Eye (tissue), 1 donor: ENCODE measurements at places on chromosomes 11 and 22.

DNA sequence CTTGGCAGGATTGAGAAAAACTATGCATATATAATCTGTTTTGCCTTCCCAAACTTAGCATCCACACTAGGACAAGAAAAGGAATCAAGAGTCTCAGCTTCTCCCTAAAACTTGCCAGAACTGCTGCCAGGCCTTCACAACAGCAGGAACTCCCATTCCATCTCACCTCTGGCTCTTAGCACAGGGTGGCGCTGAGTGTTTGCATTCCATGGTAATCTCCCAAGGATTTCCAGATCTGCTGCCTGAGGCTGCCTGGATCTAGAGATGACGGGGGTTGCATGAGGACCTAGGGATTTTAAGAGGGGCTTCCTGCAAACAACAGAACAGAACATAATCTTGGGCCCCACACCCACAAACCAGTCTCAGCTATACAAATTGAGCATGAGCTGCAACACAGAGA is 87.1 kb upstream of the OPCML start:
- no peak for DNase-seq

DNA sequence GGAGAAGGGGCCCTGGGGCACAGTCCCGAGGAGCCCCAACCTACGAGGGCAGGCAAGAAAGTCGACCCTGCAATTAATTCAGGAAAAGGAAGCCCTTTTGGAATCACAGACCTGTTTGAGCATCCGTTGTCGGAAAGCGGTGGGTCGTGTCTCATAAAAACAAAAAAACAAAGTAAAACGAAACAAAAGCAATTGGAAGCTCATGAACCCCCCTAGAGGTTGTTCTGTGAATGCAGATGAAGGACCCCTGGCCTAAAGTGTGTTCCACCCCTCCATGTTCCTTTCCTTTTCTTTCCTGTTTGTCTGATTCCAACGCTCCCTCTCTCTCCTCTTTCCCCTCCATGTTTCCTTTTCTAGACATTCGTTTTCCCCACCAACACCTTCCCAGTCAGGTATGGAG is 203.7 kb downstream of the GRIK4 start:
- DNase-seq = peak; percentile 36

DNA sequence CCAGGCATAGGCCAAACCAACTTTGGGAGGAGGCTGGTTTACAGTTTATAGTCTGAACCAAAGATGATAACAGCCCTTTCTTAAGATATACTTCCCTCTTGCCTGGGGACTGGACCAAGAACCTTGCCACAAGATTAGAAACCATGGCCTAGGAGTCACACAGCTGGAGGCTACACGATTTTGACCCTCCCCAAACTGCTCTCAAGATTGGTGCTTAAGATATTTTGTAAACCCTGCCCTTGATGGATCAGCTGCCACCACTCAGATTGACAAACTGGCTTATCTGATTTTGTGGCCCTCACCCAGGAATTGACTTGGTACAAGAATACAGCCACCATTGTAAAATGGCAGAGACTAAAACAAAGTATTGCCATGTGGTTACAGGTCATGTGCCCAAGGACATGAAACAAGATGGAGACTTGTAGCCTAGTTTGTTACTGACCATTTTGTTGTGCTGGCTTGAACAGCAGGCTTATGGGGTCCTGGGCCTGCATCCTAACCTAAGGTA is 17.4 kb upstream of the EI24 start:
- DNase-seq = no peak

DNA sequence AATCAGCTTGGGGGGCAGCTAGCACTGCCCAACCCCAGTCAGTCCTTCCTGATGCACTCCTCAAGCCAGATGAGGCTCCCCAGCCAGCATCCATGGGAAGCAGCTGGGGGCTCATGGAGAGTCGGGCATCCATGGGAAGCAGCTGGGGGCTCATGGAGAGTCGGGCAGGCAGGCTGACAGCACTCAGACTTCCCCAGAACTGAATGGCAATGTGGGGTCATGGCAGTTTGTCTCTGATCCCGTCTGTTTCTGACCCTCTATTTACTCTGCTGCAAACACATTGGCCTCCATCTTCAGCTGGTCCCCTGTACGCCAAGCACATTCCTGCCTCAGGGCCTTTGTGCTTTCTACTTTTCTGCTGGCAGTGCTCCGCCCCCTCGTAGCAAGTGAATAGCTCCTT is 314.8 kb downstream of the NTM start:
- no peak for DNase-seq

GRCh38 chr11:61280883-61281580 is 14.1 kb downstream of the VWCE start:
- no peak for DNase-seq

DNA sequence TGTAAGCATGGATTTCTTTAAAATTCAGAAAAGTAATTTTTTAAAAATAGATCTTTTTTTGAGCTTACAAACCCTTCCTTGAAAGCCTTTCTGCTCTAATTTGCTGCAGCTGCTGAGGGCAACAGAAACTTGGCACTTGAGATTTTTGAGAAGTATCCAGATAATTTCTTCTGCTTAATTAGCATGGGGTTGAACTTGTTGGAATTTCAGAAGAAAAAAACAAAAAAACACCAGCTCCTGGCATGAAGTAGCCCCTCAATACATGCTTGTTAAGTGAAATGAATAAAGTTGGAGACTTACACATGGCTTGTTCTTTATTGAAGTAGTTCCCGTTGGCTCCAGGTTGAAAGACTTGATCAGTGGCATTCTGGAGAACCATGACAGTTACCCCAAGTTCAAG is 331.4 kb upstream of the RAG2 start:
- no peak for DNase-seq

DNA sequence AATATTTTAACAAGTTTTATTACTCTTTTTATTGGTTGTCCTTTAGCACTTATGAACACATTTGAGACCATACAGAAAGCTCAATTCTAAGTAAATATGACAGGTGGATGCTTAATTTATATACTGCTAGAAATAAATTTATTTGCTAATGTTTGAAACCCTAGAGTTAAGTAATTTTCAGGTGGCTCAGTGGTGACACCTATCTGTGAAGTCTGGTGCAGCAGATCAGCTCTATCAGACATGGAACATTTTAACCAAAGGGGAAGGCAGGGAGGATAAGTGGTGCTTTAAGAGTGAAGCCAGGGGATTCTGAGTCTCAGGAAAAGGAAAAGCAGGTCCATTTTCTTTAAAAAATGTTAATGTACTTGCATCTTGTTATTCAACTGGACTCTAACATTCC is 175.8 kb downstream of the DSCAML1 start:
- DNase-seq = no peak

GRCh38 chr11:4059424-4059823 is 35.2 kb upstream of the RRM1 start:
- no peak for DNase-seq

DNA sequence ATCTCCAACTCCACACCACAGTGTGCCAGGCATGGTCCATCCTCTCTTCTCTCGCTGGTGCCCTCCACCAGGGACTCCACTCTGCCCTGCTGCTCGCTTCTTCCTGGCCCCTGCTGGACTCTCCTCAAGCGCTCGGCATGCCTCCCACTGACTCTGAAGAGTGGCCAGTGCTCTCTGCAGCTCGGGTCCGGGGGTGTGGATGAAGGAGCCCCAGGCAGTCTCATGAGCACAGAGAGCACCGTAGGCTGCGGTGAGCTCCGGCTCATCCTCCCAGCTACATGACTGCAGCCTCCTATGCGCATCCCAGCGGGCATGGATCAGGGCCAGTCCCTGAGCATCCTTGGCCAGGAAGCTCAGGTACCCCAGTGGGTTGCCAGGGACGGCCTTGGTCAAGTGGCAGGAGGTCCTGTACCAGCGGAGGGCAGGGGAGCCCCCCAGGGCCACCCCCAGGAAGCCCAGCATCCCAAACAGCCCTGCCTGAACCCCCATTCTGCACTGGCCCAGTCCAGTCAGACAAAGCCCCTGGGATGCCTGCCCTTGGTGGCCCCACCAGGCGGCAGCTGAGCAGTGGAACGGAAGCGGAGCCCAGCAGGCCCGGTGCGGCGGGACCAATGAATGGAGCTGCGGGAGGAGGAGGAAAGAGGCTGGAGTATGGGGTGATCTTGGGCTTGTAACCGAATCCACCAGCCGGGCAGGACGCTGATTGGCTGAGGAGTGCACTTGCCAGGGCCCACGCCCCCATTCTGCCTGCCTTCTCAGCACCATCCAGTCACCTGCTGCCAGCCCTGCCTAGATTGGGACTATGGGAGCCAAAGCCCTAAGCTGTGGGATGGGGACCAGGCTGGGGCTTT is at the start of gene PLA2G3:
Gene PLA2G3 (minus strand): TSS at position 643 of the 851 bp plus-strand sequence. CDS start 154 bp downstream, at position 489.
- peak; percentile 87 for DNase-seq

GRCh38 chr11:97087419-97087818 is 697.6 kb downstream of the JRKL start:
- DNase-seq = no peak

DNA sequence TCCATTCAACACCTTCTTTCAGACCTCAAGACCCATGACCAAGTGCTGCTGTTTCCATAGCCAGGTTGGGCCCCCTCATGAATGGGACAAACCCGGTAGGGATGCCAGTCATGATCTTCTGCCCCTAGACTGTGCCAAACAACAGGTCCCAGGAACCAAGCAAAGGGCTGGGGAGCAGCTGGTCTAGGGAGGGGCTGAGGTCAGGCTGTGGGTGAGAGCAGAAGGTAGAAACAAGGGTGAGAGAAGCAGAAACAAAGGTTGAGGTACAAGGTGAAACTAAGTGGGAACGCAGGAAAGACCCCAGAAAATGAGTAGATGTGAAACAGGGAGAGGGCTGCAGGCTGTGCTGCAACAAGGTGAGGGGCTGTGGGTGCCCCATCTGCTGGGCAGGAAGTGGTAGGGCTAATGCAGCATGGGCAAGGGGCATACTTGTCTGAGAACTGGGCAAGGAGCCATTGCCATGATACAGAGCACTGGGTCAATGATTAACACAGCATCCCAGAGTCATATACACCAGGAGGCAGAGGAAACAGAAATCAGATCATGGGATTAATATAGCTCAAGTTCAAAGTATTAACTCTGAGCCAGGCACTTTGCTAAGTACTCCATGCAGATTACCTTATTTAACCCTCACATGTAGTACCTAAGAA is 45.9 kb downstream of the SLC1A2 start:
- DNase-seq = no peak

DNA sequence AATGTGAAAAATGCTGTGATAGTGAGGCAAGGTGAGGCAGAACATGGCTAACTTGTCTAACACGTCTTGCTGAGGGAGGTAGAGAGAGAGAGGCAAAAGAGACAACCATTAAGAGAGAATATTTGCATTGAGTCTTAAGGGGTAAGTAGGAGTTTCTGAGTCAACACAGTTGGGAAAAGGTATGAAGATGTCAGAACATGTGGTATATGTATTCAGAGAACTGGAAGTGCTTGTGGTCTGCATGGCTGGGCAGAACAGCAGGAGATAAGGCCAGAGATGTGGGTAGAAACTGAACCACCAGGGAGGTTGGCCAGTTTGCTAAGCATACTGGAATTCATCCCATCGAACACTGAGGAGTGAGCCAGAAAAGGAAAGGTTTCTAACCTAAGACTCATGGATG is 25.0 kb upstream of the SLC5A1 start:
- no peak for DNase-seq

GRCh38 chr11:100972046-100972445 is 157.6 kb downstream of the PGR start:
- no peak for DNase-seq

DNA sequence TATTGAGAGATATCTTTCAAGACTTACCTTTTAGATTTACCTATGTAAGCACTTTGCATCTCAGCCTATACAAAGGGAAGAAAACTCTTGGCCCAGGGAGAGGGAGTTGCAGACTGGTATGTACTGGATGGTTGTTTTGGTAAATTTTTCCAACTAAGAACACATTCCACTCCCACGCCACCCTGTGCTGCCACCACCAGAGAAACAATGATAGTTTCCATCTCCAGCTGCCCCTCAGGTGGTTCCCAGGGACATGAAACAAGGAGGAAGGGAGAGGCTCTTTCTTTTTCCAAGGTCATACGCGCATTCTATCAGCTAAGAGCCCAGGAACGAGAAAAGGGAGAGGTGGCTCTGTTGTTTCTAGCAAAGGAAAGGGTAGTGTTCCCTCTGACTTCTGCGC is 34.4 kb downstream of the CCDC34 start:
- DNase-seq = no peak

GRCh38 chr11:46414466-46414796 is 22.9 kb upstream of the CHRM4 start:
- no peak for DNase-seq

- no peak for DNase-seq
Measured at GRCh38 chr11:131745405-131745804, 375.0 kb downstream of the NTM start.

GRCh38 chr22:37186228-37186996 is 1.6 kb downstream of the C1QTNF6 start:
- peak; percentile 83 for DNase-seq

GRCh38 chr22:25930788-25931310 is 188.9 kb downstream of the MYO18B start:
- DNase-seq = no peak

DNA sequence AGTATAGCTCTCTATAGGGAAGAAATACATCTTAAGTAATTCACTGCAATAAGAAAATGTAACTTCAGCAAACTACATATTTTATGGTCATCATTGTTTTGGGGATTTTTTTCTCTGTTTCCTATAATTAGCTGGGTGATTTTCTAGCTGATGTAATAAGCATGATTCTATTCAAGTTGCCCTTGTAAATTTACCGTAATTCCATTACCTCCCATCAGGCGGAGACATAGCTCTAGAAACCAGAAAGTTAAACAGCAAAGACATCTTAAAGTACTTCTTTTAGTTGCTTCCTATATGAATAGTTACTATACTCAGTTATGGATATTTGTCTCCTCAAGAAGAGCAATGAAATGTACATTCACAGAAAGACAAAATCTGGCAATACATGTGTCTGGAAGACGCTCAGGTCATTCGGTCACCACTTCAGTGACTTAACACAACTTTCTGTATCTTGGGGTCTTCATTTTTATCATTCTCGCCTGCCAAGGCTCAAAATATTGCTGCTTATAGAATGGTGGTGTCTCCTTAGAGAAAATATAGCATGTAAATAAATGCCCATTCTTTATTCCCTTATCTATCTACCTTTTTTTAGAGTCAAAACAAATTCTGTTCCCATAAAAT is 239.9 kb upstream of the ZC3H12C start:
- peak; percentile 65 for DNase-seq

DNA sequence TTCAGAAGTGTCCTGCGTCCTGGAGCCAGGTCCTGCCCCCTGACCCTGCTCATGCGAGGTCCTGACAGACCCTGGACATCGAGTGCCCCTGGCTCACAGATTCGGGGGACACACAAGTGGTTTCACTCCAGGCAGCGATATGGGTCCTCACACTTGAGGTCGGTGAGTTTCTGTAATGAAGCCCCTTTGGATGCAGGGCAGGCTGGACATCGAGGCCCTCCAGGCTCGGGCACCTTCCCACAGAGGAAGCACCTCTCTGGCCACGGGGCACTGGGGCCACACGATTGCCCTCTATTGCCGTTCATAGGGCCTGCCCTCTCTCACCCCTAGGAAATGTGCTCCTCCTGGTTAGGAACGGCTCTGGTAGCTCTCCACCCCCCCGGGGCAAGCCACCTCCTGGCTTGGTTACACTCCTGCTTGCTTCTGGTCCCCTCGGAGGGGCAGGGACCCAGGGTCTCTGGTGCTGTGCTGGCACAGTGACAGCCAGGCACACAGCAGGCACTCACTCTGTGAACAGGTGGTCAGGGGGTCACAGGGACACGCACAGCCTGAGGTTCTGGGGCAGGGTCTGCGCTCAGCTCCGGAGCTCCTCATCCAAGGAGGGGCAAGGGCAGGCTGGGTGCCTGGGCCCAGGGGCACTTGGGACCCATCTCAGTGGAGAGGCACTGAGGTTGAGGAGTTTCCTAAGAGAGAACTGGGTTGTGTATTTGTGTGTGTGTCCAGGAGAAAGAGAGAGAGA is 907.7 kb downstream of the BRD1 start:
- DNase-seq = no peak
